Tibial nerve (tissue), 4 donors: ENCODE measurements at places on chromosomes 16 and 17. TPM values are rescaled to one million over a fixed set of nuclear protein-coding genes. Genes with fewer than 3 reads are reported as not detected.

Gene ITGB3
- total RNA-seq: 17.5 TPM

- no peaks in the 10 kb centered on the region for H3K36me3 ChIP-seq
- H3K27ac ChIP-seq: no peak overlapping the region
- H3K27me3 ChIP-seq: no peaks in the 10 kb centered on the region
These were observed 223.2 kb upstream of the PSMD7 start for GRCh38 chr16:74073456-74073855.

Gene VMO1
- total RNA-seq: not detected

DNA sequence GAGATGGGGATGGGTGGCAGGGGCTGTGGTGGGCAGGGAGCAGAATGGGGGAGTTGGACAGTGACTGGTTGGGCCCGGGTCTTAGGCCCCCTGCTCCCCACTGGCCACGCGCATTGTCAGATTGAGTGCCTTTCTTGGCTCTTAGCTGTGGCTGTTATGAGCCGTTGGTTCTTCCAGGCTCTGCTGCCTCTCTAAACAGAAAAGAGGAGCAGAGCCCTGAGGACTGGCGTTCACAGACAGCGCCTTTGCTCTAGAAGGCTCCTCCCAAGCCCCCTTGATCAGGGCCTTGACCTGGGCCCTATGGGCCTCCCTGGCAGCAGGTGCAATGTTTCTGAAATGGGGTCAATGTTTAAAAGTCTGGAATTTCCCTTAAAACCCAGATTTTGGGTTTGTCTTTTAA lies 14.8 kb upstream of the NUDT16L1 start:
- peak overlapping the region; percentile 73 for H3K27ac ChIP-seq
- no peaks in the 10 kb centered on the region for H3K27me3 ChIP-seq
- H3K4me1 ChIP-seq: peaks cover 33% of the 10 kb centered on the region
- no peak for DNase-seq

Gene AATK
- total RNA-seq: 247 TPM

DNA sequence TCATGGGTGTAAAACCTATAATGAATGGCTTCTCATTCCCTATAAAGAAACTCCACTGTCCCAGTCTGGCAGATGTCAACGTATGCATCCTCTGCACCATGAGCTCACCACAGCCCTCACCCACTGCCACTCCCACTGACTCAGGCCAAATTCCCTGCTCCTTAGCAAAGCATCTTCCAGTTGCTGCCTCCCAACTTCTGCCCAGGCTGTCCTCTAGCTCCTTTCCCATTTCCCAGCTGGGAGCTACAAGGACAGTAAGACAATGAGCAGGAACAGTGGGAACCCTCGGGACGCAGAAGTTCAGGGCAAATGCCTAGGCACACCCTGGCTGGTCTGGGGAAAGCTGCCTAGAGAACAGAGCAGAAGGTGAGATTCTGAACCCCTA lies 9.1 kb upstream of the THAP11 start:
- DNase-seq: no peak
- peaks cover 45% of the 10 kb centered on the region for H3K36me3 ChIP-seq
- peaks cover 4% of the 10 kb centered on the region for H3K4me1 ChIP-seq
- no peaks in the 10 kb centered on the region for H3K27me3 ChIP-seq

GRCh38 chr17:83203472-83204221 lies 124.2 kb downstream of the METRNL start:
- no peaks in the 10 kb centered on the region for H3K27me3 ChIP-seq
- H3K36me3 ChIP-seq: no peaks in the 10 kb centered on the region
- peaks cover 47% of the 10 kb centered on the region for H3K4me1 ChIP-seq
- peak; percentile 34 for DNase-seq
- H3K4me3 ChIP-seq: no peak overlapping the region

GRCh38 chr16:19883296-19883965 lies 1.2 kb downstream of the GPRC5B start:
- no peaks in the 10 kb centered on the region for H3K36me3 ChIP-seq
- peaks cover 18% of the 10 kb centered on the region for H3K27me3 ChIP-seq
- peak overlapping the region; percentile 91 for H3K27ac ChIP-seq
- H3K4me3 ChIP-seq: peak overlapping the region; percentile 70

Gene TUBB3
- 3.5 TPM for total RNA-seq

DNA sequence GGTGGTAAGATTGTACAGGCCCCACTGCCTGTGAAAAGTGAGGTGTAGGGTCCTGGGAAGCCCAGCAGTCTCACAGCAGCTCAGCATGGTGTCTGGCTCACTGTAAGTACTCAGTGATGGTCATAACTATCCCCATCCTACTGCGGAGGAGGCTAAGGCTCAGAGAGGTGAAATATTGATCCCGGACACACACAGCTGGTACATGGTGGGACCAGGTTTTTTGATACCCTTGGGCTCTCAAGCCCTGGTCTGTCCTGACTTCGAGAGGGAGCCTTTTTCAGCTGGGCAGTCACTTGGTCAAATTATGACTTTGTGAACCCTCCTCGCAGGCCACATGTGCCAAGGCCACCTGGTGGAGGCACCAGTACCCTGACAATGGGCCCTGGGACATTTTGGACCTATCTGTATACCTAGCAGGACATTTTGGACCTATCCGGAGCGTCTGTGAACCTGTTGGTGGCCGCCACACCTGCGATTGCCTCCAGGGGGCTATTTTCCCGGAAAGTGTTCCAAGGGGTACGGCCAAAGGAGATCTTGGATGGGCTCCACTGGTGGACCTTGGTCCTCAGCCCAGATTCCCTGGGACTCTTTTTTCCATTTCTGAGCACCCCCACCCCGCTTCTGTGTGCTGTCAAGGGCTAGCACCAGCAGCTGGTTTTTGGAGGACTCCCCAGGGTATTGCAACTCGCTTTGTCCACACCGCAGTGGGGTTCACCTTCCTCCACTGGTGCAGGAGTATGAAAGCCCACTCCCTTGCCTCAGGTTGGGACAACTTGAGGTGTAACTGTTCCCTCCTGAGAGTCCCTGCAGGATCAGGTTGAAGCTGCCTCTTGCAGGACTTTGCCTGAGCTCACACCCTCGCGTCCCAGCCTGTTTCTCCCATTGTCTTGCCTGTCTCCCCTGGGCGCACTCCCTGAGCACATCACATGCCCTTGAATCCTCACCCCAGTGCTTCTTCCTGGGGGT lies 83.6 kb upstream of the NKD1 start:
- DNase-seq: no peak
- no peaks in the 10 kb centered on the region for H3K27me3 ChIP-seq
- no peak overlapping the region for H3K4me3 ChIP-seq
- peaks cover 11% of the 10 kb centered on the region for H3K4me1 ChIP-seq
- no peak overlapping the region for H3K27ac ChIP-seq
- no peaks in the 10 kb centered on the region for H3K36me3 ChIP-seq

Gene CYGB
- 46.9 TPM for total RNA-seq

Gene TEX14
- 0.21 TPM for total RNA-seq

Gene RAB34
- total RNA-seq: 199 TPM

Gene TCAP
- 0.63 TPM for total RNA-seq

DNA sequence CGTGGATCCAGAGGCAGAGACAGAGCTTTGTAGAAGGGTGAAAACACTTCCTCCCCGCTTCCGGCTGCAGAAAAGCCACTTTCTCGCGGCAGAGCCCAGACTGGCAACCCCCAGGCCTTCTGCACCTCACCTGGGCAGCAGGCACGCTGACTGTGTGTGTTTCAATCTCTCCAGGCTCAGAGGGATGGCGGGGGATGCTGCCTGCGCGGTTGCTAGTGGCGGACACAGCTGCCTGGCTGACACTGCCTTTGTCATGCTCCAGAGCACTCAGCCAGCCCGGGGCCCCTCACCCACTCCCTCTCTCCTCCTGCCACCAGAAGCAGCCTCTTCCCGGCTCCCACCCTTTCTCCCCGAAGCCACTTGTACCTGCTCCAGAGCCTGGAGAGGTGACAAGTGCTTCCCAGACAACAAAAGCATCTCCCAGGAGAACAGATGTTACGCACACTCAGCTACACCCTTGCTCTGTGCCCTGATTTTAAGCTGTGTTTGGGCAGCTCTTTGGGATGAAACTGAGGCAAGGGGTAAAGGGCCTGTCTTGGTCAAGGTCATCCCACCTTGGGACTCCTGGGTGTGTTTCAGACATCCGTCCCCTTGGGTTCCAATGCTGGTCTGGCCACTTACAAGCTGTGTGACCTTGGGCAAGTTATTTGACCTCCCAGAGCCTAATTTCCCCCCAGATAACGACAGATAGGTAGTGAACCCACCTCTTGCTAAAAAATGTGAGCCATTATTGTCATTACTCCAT lies 9.2 kb upstream of the GLIS2 start:
- DNase-seq: no peak
- H3K36me3 ChIP-seq: no peaks in the 10 kb centered on the region
- no peaks in the 10 kb centered on the region for H3K27me3 ChIP-seq
- H3K4me1 ChIP-seq: peaks cover 5% of the 10 kb centered on the region

Gene IL21R
- total RNA-seq: not detected

- H3K36me3 ChIP-seq: no peaks in the 10 kb centered on the region
- peaks cover 11% of the 10 kb centered on the region for H3K27me3 ChIP-seq
- H3K4me3 ChIP-seq: peak overlapping the region; percentile 36
- peak overlapping the region; percentile 66 for H3K27ac ChIP-seq
- H3K4me1 ChIP-seq: no peaks in the 10 kb centered on the region
These were observed 868 bp downstream of the FAM20A start for GRCh38 chr17:68600067-68600930.

GRCh38 chr16:78672779-78673556 lies 573.5 kb downstream of the WWOX start:
- no peak overlapping the region for H3K4me3 ChIP-seq
- no peaks in the 10 kb centered on the region for H3K36me3 ChIP-seq
- H3K27ac ChIP-seq: no peak overlapping the region
- no peaks in the 10 kb centered on the region for H3K4me1 ChIP-seq

Gene CCL4
- total RNA-seq: 0.90 TPM

DNA sequence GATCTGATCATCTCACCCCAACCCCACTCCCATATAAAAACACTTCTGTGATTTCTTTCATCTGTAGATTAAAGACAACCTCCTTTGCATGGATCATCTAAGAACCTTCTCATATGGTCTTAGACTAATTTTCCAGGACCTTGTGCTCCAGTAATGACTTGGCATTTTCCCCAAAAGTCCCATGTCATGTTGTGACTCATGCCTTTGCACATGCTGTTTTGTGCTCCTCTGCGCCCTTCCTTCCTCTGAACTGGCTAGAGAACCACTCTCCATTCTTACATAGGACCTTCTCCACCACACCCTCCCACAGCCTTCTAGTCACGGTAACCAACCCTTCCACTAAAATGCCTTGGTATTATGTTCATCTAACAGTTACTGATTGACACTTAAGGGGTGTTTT lies 99.5 kb upstream of the AXIN2 start:
- H3K4me1 ChIP-seq: no peaks in the 10 kb centered on the region
- no peak overlapping the region for H3K27ac ChIP-seq
- H3K36me3 ChIP-seq: no peaks in the 10 kb centered on the region
- H3K4me3 ChIP-seq: no peak overlapping the region
- no peak for DNase-seq
- H3K27me3 ChIP-seq: no peaks in the 10 kb centered on the region

DNA sequence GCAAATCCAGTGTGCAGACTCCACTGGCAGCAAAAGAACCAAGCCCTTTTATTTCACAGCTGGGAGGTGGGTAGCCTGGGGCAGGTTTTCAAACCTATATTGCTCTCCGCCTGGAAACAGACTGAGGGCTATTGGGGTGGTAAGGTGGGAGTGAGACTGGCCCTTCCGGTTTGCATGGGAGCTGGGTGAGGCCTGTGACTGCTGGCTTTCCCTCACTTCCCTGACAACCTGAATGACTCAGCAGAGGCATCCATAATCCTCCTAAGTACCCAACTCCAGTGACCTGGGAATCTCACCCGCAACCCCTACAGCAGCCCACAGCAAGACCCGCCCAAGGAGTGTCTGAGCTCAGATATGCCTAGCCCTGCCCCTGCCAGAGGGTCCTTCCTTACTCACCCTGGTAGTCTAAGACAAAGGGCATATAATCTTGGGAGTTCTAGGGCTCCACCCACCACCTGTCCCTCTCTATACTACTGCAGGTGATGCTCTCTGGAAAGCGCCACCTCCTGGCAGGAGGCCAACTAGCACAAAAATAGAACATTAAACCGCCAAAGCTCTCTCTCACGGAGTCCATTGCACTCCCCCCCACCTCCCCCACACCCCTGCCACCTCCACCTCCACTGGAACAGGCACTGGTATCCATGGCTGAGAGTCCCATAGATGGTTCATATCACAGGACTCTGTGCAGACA lies 602.0 kb upstream of the C16orf82 start:
- no peak overlapping the region for H3K4me3 ChIP-seq
- no peaks in the 10 kb centered on the region for H3K36me3 ChIP-seq
- no peak for DNase-seq
- no peaks in the 10 kb centered on the region for H3K4me1 ChIP-seq
- no peaks in the 10 kb centered on the region for H3K27me3 ChIP-seq

Gene KRT36
- total RNA-seq: not detected

Gene HBQ1
- not detected for total RNA-seq

DNA sequence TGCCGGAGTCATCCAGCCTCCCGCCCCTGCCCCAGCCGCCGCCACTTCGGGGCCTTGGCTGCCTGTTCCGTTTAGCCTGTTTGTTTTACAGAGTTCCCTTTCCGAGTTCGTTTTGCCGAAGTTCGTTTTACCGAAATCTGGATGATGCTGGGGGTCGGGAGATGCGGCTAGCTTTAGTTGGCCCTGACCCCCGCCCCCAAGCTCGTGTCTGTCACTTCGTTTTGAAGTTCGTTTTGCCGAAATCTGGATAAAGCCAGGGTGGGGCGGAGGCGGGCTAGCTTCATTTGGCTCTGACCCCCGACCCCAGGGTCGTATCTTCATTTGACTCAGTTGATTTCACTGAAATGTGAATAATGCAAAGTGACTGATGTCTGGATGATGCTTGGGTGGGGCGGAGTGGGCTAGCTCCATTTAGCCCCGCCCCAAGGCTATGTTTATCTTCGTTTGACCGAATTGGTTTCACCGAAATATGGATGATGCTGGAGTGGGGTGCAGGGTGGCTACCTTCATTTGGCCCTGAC lies 591 bp downstream of the PSMD7 start:
- no peaks in the 10 kb centered on the region for H3K4me1 ChIP-seq
- H3K27ac ChIP-seq: peak overlapping the region; percentile 80
- H3K36me3 ChIP-seq: no peaks in the 10 kb centered on the region
- H3K27me3 ChIP-seq: no peaks in the 10 kb centered on the region
- DNase-seq: no peak
- peak overlapping the region; percentile 95 for H3K4me3 ChIP-seq

GRCh38 chr17:32488177-32488542 lies 1.4 kb downstream of the CDK5R1 start:
- H3K4me1 ChIP-seq: peaks cover 18% of the 10 kb centered on the region
- no peak for DNase-seq
- H3K27me3 ChIP-seq: no peaks in the 10 kb centered on the region
- no peak overlapping the region for H3K27ac ChIP-seq
- no peaks in the 10 kb centered on the region for H3K36me3 ChIP-seq

GRCh38 chr16:4442371-4442770 lies 16.7 kb downstream of the DNAJA3 start:
- no peak for DNase-seq
- H3K4me1 ChIP-seq: no peaks in the 10 kb centered on the region
- H3K27me3 ChIP-seq: no peaks in the 10 kb centered on the region

DNA sequence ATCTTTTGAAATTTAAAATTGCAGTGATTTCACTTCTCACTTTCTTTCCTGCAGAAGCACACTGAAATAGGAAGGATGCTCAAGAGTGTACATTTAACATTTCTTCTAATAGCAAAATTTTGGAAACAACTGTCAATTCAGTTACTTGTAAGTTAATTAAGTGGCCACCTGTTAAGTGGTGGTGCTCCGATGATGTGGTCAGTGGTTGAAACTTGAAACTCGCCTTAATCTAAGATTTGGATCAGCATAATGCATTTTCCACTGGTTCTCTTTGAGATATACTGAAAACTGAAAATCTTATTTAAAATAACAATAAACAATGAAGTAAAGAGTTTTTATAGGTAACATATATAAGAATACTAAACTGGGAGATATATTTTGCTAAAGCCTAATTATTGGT lies 7.0 kb upstream of the MYH8 start:
- no peaks in the 10 kb centered on the region for H3K4me1 ChIP-seq
- no peaks in the 10 kb centered on the region for H3K27me3 ChIP-seq
- no peak overlapping the region for H3K27ac ChIP-seq
- H3K4me3 ChIP-seq: no peak overlapping the region
